Activated effector memory CD4-positive, alpha-beta T cell treated with anti-CD3 and anti-CD28 coated beads, Interleukin-2, amount 50 U/mL, for 16 hours (primary cell): ENCODE measurements at places on chromosomes 1 and 21.

DNA sequence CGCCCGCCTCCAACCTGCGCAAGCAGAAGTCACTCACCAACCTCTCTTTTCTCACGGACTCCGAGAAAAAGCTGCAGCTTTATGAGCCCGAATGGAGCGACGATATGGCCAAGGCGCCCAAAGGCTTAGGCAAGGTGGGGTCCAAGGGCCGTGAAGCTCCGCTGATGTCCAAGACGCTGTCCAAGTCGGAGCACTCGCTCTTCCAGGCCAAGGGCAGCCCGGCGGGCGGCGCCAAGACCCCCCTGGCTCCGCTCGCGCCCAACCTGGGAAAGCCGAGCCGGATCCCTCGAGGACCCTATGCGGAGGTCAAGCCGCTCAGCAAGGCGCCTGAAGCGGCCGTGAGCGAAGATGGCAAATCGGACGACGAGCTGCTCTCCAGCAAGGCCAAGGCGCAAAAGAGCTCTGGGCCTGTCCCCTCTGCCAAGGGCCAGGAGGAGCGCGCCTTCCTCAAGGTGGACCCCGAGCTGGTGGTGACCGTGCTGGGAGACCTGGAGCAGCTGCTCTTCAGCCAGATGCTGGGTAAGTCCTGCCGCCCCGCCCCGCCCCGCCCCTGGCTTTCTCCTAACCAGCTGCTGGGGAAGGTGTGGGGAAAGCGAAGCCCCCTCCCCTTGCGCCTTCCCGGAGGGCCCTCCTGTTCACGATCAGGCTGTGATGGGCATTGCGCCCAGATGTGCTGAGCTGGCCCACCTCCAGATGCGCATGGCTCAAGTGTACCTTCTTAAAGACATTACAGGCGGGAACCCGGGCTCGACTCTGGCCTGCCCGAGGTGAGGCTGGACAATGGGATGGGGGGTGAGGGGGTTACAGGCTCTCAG, 110.2 kb downstream of the NAV1 start:
- no peak for DNase-seq

DNA sequence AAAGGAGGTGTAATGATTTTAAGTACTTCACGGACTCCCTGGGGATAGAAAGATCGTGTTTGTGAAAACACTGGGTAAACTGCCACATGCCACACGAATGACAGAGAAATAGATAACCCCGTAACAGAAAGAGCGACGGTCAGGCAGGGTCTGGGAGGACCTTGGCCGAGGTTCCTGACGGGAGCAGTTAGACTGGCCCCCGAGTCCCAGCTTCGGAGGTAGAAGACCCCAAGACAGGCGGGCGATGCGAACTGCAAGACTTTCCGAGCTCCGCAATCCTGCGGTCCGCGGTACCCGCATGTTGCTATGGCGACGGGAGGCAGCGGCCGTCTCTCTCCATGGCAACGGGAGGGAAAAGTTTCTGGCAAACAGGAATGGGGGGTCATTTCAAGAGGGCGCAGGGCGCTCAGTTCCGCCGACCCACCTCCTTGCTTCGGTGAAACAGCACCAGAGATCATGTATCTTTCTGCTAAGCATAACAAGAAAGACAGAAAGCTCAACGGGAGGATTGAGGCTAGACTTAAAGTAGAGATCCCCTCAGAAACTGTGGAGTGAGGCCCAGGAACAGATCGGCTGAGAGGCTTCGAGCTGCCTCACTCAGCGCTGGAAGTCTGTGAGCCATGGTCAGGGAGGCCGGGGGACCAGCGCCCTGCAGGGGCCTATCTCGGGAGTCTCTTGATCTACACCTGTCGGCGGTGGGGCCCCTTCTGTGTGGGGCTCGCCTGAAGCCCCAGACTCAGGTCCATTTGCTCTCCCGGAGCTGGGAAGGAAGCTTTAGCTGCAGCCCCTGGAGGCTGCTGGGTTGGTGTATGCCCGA, 685 bp upstream of the SYT6 start:
- no peak for DNase-seq

GRCh38 chr1:13935336-13935735, 235.3 kb downstream of the PRDM2 start:
- no peak for DNase-seq

DNA sequence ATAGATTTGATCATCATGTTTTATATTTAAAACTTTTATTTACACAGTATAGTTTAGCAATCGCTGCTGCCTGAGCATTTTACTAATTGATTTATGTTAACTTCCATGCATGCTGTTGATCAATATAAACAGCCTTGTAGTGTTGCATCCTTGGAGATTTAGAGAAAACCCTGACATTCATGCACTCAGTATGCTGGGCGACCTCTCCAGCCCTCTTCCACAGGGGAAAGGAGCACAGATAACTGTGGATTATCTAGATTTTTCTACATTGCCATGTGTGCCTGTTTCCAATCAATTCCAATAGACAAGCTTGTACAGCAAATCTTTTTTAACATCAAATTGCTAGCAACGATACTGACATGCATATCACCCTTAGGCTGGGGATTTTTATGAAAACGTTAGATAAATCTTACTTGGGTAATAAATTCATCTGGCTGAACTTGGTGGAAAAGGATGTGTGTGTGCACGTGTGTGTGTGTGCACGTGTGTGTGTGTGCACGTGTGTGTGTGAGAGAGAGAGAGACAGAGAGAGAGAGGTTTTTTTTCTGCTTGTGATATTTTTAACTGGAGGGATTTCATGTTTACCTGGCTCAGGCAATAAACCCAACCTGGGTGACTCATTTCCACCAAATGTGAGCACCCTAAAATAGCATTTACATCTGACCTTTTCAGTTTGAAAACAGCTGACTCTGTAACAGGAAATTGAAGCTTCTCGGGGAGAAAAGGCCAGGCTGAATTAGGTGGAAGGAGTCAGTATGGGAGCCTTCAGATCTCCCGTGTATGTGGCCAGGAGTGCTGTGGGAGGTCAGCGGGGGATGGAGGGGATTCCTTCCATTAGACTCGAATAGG, 339.8 kb downstream of the PRDM2 start:
- no peak for DNase-seq

- DNase-seq = no peak
Observed at GRCh38 chr21:22351076-22351475, 1352.9 kb downstream of the NCAM2 start.

GRCh38 chr1:32361674-32362473, 411 bp downstream of the FAM229A start:
- peak; percentile 71 for DNase-seq
